DND-41 (cell line): ENCODE measurements at places on chromosomes 16 and 17.
A peak's percentile ranks its signal among the peaks of the same experiment; 100 is the strongest.

- H3K27me3 ChIP-seq: peaks cover 11% of the 10 kb centered on the region
- H3K27ac ChIP-seq: no peak overlapping the region
Measured at GRCh38 chr17:19785854-19786253, 37.8 kb upstream of the ALDH3A1 start.

DNA sequence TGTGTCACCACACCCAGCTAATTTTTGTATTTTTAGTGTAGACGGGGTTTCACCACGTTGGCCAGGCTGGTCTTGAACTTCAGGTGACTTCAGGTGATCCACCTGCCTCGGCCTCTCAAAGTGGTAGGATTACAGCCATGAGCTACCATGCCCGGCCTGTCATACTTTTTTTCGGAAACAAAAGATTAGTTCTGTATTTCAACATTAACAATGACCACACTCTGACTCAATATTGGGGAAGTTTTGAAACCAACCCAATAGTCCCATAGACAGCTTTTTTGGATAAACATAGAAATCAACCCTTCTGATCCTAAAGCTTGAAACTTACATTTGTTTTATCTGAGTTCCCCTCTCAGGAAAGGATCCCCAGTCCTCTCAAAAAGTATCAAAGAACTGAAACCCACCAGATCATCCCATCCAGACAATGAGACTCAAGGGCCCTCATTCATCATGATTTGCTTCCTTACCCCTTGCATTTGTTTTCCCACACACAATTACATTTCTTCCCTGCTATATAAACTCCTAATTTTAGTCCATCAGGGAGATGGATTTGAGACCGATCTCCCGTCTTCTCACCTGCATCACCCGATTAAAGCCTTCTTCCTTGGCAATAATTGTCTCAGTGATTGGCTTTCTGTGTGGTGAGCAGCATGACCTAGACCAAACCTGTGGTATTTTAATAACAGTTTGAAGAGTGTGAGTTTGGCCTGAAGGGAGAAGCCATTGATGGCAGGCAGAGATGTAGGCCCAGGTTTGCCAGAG lies 7.2 kb upstream of the AGRP start:
- H3K4me3 ChIP-seq: no peak overlapping the region
- no peaks in the 10 kb centered on the region for H3K27me3 ChIP-seq
- peaks cover 7% of the 10 kb centered on the region; the same call in 1 of the 2 replicates for H3K36me3 ChIP-seq
- DNase-seq: no peak
- H3K27ac ChIP-seq: no peak overlapping the region

DNA sequence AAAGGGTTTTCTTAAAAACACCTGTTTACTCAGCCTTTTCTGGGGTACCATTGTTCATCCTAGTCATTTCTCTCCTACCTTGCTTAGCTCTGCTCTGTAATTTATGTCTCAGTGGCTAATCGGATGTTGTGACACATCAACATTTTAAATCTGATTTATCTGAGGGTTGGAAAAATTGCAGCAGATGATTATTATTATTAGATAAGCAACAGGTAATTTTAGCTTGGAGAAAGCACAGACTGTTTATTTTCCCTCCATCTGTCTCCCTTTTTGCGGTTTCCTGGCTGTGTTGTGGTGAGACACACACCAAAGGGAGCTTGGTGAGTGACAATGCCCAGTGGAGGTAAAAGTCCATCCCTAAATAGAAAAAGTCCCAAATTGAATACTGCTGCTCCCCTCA lies 389.9 kb downstream of the UTP18 start:
- no peak overlapping the region for H3K27ac ChIP-seq
- no peaks in the 10 kb centered on the region for H3K36me3 ChIP-seq
- H3K4me3 ChIP-seq: no peak overlapping the region
- no peaks in the 10 kb centered on the region for H3K27me3 ChIP-seq
- peaks cover under 1% of the 10 kb centered on the region; the same call in 1 of the 2 replicates for H3K4me1 ChIP-seq

GRCh38 chr17:80476877-80477646 lies 655 bp upstream of the NPTX1 start:
- no peak overlapping the region for H3K4me3 ChIP-seq
- H3K27ac ChIP-seq: no peak overlapping the region
- no peaks in the 10 kb centered on the region for H3K27me3 ChIP-seq
- H3K4me1 ChIP-seq: peaks cover 8% of the 10 kb centered on the region
- DNase-seq: no peak

GRCh38 chr17:28230011-28230410 lies 89.0 kb upstream of the TMEM97 start:
- no peak overlapping the region for H3K4me3 ChIP-seq
- DNase-seq: no peak
- H3K27ac ChIP-seq: no peak overlapping the region

- no peak overlapping the region for H3K4me3 ChIP-seq
- no peaks in the 10 kb centered on the region for H3K4me1 ChIP-seq
- H3K27ac ChIP-seq: no peak overlapping the region
- no peaks in the 10 kb centered on the region for H3K27me3 ChIP-seq
Measured at GRCh38 chr16:2081201-2082084, 33.7 kb downstream of the TSC2 start.

DNA sequence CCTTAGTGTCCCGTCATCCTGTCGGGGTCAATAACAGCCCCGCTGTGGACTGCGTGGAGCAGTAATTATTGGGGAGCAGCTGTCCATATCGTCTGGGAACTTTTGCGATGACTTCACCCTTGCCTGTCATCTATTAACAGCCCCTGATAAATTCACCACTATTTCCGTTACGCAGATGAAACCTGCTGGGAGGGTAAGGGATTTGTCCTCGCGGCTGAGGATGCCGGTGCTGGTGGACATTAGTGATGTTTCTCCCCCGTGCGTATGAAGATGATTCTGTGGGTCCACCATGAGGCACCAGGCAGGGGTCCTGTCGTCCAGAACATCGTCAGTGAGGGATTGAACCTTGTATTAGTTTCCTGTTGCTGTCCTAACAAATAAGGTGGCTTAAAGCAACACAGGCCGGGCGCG lies 1.0 kb downstream of the FLYWCH2 start:
- peaks cover 24% of the 10 kb centered on the region for H3K4me1 ChIP-seq
- H3K27ac ChIP-seq: peak overlapping the region; percentile 76; the same call in 1 of the 2 replicates
- H3K27me3 ChIP-seq: no peaks in the 10 kb centered on the region
- H3K4me3 ChIP-seq: peak overlapping the region; percentile 83
